ENCODE measurements at places on chromosomes 12 and 14.

DNA sequence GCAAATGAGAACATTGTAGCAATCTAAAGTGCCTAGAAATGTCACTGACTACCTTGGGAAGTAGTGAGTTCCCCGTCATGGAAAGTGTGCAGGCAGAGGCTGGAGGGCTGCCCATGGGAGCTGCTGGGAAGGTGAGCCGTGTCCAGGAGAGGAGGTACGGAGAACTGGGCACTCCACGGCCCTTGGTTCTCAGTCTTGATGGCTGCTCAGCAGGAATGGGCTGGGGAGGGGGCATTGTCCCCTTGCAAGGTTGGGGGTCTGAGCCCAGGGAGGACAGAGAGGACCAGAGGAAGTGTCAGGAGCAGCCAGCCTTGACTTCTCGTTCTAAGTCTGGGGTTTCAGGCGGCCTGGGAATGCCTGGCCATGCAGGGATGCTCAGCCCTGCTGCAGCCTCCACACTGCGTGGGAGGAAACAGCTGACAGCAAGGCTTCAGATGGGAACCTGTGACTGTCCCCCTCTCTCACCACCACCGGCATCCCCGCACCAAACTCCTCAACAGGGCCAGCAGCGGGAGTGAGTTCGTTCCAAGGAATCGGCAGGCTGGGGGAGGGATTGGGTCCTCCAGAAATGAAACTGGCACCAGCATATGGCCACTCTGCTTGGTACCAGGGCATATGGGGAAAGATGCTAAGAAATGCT is 140.2 kb downstream of the BCL11B start:
- DNase-seq: no peak

GRCh38 chr14:31568671-31569070 is 7.5 kb downstream of the NUBPL start:
- DNase-seq: no peak

GRCh38 chr12:2225696-2226095 is 172.9 kb downstream of the CACNA1C start:
- DNase-seq: no peak

DNA sequence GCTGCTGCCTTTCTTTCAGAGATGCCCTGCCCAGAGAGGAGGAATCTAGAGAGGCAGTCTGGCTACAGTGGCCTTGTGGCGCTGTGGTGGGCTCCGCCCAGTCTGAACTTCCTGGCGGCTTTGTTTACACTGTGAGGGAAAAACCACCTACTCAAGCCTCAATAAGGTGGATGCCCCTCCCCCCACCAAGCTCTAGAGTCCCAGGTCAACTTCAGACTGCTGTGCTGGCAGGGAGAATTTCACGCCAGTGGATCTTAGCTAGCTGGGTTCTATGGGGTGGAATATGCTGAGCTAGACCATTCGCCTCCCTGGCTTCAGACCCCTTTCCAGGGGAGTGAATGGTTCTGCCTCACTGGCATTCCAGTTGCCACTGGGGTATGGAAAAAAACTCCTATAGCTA is 25.6 kb downstream of the SPATA7 start:
- DNase-seq: no peak

- no peak for DNase-seq
These were observed 1892.1 kb upstream of the SEL1L start for GRCh38 chr14:83425706-83426105.

DNA sequence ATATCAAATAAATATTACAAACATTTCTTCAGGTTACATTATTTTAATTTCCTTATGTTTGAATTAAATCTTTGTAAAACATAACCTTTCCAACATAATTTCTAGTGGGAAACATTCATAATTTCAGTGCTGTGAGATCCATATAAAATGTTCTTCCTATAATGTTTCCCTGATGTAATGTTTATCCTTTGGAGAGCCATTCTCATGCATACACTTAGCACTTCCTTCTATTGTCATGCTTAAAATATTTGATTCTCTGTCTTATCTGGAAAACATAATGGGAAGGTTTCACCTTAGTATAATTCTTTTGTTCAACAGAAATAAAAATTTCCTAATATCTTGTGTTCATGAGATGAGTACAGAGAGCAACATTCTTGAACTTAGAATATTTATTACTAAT is 472.5 kb downstream of the ADAMTS20 start:
- DNase-seq: no peak
